Hematopoietic multipotent progenitor cell treated with erythropoietin and hydrocortisone succinate and interleukin-3 and kit ligand, for 8 days (in vitro differentiated cells): ENCODE measurements at places on chromosomes 6 and 20.

DNA sequence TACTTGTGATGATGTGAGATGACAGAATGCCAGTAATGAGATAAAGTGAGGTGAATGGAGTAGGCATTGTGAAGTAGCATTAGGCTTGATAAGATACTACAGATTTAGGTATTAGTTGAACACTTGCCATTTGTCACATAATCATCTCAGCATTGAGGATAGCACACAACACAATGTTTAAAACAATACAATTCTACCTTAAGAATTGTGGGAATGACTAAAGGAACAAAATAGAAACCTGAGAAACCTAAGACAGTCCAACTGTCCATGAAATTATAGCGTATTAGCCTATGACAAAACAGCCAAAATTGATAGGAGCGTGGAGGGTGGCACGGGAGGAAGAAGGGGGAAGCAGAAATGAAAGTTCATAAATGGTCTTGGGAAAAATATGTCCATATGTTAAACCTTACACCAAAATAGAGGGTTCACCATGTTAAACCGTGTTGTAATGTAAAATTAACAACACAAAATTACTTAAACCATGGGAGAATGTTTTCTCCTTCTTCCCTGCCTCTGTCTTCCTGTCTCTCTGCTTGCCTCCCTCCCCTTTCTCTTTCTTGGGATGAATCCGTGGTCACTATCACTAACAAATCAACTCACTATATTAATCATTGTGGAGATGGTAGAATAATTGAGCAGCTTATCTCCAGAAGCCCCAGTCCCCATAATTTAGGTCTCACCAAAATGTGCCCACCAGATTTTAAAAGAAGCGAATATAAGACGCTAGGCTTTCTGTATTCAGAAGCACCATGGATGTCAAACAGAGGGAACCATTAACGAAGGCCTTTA, 33.0 kb upstream of the HFE start:
- peak; percentile 69 for DNase-seq

GRCh38 chr6:20068421-20068988, 143.8 kb downstream of the MBOAT1 start:
- no peak for DNase-seq

DNA sequence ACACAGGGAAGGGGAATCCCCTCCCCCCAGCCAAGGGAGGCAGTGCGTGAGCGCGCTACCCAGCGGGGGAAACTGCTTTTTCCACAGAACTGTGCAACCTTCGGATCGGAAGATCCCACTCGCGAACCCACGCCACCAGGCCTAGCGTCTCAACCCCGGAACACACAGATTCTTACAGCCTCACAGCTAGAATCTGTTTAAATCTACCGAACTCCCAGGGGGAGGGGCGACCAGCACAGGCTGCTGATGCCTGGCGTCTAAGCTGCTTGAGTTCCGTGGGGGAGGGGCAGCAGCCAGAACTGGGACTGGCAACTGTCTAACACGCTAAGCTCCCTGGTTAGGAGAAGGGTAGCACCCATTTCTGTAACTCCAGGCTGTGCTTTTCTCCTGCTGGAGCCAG, 217.3 kb upstream of the TENT5A start:
- DNase-seq, result no peak

DNA sequence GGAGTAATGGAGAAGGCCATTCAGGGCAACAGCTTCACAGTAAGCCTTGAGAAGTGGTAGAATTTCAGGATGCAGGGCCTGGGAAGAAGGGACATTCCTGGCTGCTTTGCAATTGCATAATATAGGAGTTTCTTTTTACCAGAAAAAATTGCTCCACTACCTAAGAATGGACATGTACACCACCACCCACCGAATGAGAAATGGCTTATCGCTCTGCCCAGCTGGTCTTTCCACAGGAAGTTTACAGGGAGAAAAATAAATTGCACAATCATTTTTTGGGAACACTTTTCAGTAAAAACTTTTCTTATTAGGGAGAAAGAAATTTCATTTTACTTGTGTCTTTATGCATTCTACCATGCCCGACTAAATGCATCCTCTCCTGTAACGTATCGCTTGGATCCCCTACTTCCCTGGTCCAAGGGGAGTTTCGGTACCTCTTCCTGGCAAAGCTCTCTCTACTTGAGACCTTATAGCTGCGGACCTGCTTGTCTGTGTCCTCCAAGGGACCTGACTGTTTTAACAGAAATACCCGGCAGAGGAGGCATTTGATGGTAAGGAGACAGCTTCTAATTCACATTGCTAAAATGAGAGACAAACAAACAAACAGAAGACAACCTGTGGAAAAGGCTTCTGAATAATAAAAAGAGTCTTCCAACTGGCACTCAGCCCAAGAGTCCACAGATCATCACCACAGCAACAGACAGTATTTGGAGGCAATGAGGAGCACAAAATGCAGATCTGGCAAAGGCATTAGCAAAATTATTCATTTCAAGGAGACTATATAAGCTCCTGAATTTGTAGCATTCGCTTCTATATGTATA, 54.2 kb downstream of the MAP3K5 start:
- peak; percentile 67 for DNase-seq

GRCh38 chr20:9236458-9236857, 167.6 kb downstream of the PLCB4 start:
- DNase-seq, result no peak

- no peak for DNase-seq
Measured at GRCh38 chr6:15483060-15483459, 179.8 kb downstream of the DTNBP1 start.

GRCh38 chr6:79504372-79504771, 32.9 kb downstream of the LCA5 start:
- DNase-seq, result no peak

GRCh38 chr20:35702824-35703695, 3.9 kb downstream of the ROMO1 start:
- DNase-seq, result no peak

- DNase-seq, result no peak
Measured at GRCh38 chr6:80553071-80553740, 446.7 kb downstream of the BCKDHB start.

GRCh38 chr6:162109480-162110050, 618.0 kb downstream of the PRKN start:
- no peak for DNase-seq

GRCh38 chr20:61052776-61053442, 199.2 kb upstream of the CDH4 start:
- no peak for DNase-seq

DNA sequence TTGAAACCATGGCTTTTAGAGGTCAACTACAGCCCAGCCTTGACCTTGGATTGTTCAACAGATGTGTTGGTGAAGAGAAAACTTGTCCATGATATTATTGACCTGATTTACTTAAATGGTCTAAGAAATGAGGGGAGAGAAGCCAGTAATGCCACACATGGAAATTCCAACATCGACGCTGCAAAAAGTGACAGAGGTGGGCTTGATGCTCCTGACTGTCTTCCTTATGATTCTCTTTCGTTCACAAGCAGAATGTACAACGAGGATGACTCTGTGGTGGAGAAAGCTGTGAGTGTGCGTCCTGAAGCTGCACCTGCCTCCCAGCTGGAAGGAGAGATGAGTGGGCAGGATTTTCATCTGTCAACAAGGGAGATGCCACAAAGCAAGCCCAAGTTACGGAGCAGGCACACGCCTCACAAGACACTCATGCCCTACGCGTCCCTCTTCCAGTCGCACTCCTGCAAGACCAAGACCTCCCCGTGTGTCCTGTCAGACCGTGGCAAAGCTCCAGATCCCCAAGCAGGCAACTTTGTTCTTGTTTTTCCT, 16.2 kb downstream of the TTLL2 start:
- DNase-seq, result no peak

DNA sequence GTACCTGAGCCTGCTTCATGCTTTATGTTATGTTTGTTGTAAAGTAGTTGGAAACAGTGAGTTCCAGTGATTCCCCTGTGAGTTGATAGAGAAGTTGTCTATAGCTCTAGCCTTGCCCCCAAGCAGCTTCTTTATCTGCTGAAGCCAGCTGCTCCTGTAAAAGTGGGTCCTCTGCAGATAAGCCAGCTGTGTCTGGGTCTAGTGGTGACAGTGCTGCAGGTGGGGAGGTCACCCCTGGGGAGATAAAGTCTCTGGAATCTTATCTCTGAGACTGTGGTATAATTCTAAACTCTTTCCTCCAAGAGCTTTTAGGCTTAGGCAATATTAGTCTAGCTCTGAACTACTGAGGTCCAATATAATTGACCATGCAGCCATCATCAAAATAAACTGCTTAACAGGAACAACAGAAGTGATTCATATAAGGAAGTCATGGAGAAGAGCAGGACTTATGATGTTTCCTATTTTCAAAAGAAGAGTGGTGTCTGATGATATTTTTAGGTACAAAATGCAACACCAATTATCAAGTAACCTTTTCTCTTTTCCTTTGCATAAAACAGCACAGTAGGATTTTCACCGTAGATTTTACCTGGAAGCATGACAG, 44.2 kb upstream of the TMEM217 start:
- peak; percentile 98 for DNase-seq
